NCI-H69 (cell line): ENCODE measurements at places on chromosomes 16 and 17.
A peak's percentile ranks its signal among the peaks of the same experiment; 100 is the strongest.

DNA sequence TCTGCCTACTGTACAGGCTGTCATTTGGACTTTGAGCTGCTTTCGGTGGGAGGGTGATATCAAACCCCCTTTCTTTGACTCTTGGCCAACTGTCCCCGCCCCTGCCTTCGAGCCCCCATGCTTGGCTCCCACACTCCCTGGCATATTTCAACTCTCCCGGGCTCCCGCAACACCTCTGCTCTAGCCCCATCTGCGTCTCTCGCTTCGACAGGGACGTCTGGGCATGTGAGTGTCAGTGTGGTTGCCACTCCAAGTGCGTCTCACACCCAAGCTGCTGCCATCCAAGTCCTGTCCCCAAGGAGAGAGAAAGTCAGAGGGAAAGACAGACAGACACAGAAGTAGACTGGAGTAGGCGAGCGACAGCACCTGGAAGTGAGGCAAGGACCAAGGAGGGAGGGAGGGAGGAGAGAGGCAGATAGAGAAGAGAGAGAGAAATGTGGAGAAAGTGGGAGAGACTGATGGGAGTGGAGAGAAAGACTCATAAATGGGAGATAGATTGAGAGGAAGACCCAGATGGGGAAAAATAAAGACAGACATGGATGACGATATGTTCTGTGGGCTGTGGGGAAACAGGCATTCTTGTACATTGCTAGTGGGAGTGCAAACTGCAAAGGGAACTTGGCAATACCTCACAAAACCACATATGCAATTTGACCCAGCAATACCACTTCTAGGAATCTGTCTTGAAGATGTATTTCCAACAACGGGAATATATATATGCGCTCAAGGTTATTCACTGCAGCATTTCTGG is 11.8 kb downstream of the STARD3 start:
- DNase-seq = no peak

GRCh38 chr16:29645694-29646187 is 17.3 kb upstream of the SPN start:
- peak; percentile 14 for DNase-seq

DNA sequence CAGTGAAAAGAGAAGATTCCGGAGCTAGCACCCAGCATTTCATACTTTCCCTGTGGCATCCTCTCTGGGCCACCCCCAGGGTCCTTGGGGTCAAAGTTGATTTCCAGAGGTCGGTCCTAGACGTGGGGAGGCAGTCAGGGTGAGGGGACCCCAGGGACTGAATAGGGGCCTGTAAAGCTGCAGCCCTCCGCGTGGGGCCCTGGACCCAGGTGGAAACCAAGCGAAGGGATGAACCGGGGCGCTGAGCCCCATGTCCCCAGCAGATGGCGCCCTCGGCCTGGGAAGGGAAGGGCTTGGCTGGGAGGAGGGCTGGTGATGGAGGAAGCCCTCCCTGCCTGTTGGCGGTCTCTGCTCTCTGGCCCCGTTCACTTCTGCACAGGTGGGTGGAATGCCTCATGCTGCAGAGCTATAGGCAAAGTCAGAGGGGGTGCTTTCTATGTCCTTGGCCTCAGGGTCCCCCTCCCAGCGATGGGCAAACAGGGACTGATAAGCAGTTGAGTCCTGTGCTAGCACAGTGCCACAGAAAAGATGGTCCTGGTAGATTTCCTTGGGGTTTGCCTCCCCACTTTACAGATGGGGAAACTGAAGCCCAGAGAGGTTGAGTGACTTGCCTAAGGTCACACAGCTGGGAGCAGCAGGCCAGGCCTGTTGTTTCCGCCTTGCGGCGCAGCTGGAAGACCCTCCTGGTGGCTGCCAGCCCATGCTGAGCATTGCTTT is 163.4 kb upstream of the CIBAR2 start:
- DNase-seq = peak; percentile 74

DNA sequence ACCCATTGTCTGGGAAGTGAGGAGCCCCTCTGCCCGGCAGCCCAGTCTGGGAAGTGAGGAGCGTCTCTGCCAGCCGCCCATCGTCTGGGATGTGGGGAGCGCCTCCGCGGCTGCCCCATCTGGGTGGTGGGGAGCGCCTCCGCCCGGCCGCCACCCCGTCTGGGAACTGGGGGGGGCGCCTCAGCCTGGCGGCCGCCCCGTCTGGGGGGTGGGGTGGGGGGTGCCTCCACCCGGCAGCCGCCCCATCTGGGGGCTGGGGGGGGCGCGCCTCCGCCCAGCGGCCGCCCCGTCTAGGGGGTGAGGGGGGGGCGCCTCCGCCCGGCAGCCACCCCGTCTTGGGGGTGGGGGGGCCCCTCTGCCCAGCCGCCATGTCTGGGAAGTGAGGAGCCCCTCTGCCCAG is 78.4 kb downstream of the RPGRIP1L start:
- DNase-seq = no peak

GRCh38 chr17:81667754-81668153 is 1.2 kb downstream of the CCDC137 start:
- no peak for DNase-seq

DNA sequence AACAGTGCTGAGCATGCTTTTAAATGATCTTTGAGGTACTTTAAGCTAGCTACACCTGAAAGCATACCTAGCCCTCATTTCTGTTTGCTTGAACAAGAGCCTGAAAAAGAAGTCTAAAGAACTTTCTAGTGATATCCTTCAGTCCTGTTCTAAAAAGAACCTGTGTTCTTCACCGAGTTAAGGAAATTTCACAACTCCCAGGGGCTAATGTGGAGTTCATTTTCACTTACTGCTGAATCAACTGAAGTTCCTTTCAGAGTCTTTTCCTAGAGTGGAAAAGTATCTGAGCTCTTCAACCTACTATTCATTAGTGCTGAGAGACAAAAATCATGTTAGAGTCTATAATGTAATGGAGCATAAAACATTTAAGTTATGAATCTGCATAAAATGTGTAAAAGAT is 66.9 kb downstream of the CHD9 start:
- DNase-seq = no peak

DNA sequence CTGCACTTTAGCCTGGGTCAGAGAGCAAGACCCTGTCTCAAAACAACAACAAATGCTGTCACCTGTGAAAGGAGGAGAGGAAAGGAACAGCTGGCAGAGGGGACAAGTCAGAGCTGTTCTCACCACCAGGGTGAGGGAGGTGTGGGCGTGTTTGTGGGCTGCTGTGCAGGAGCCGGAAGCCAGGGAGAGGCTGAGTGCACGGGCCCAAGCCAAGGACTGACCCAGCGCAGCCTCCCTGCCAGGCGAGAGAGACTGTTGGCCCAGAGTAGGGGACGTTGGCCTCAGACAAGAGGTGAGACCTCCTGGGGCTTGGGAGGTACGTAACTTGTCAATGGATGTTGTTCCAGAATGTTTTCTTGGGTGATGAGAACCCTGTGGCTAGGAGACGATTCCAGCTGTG is 10.7 kb downstream of the SPNS2 start:
- no peak for DNase-seq

- no peak for DNase-seq
Observed at GRCh38 chr16:86062271-86062965, 163.5 kb downstream of the IRF8 start.

DNA sequence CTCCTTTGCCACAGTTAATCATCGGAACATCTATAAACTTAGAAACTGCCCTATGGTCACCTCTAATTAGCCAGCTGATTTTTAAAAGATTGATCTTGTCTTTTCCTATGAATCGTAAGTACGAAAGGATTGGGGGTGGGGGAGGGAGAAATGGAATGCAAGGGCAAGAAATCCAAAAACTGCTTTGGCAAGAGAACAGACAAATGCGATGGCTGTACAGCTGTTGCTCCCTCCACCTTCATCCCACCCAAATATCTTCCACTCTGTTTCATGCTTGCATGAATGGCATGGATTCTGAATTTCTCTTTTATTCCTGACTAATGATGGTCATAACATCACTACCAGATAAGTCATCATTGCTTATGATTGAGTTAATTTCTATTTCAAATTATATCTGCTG is 165.7 kb downstream of the STX8 start:
- DNase-seq = no peak

- DNase-seq = no peak
Observed at GRCh38 chr16:57260294-57260929, 15.4 kb downstream of the ARL2BP start.

- no peak for DNase-seq
Observed at GRCh38 chr16:9518051-9518450, 426.6 kb downstream of the HAPSTR1 start.

- DNase-seq = no peak
Observed at GRCh38 chr16:9976601-9977000, 205.6 kb downstream of the GRIN2A start.

- DNase-seq = no peak
Observed at GRCh38 chr17:2267354-2267753, 36.2 kb downstream of the SMG6 start.

DNA sequence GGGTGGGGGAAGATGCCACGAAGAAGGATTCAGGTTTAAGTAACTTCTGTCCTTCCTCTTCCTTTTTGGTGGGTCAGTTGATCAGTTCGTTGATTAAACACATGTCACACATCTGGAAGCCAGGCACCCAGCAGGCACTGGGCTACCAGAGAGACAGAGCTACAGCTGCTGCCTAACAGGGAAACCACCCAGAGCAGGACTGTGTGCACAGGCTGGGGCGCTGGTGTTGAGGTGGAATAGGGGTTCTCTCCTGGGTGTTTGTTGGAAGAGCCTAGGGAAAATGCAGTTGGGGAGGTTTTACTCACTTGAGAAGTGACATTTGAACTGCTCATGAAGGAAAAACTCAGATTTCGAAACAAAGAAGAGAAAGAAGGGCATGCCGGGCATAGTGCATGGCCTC is 152.4 kb downstream of the IRX5 start:
- DNase-seq = no peak

GRCh38 chr16:81026429-81026828 is 9.2 kb upstream of the ATMIN start:
- DNase-seq = no peak

- DNase-seq = no peak
Observed at GRCh38 chr16:11547118-11547916, 39.4 kb downstream of the LITAF start.

- DNase-seq = no peak
Observed at GRCh38 chr17:50792132-50792531, 24.8 kb upstream of the ANKRD40CL start.

GRCh38 chr16:53912155-53912554 is 208.2 kb downstream of the FTO start:
- DNase-seq = no peak

DNA sequence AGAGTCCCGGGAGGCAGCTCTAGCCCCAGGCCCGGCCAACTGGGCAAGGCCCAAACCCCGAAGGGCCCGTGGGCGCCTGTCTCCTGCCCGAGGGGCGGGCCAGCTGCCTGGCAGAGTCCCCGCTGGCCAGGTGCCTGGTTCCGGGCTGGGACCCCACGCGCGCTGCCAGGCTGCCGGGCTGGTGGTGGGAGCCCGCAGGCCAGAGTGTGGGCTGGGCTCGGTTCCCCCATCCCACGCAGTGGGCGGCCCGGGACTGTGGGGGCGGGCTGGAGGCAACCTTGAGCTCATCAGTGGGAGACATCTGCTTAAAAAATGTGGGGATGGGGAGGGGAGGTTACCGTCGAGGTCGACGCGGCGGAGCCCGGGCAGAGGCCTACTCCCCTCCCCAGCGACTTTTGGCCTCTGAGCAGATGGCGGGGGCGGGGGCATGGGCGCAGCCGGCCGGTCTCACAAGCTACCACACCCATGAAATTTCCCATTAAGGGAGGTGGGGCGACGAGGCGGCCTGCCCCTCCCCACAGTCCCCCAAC is 176.4 kb upstream of the GSE1 start:
- peak; percentile 93 for DNase-seq

GRCh38 chr17:56908001-56908542 is 5.8 kb downstream of the TRIM25 start:
- DNase-seq = no peak

DNA sequence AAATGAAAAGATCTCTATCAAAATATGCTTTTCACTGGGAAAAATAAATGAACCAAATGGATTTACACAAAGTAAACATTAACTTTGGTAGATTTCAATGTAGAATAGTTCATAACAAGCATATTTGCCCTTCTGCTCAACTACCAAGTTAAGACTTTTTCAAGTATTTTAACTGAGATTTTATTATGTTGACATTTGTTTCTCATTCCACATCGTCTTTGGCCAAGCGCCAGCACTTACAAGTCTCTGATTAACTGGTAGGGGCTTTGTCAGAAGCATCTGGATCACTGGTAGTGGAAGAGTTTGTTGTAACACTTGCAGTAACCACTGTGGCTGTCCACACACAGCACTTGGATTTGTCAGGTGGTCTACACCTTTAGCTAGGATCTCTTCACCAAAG is 22.9 kb downstream of the SLFN12L start:
- DNase-seq = peak; percentile 5

GRCh38 chr17:27306276-27306835 is 12.4 kb downstream of the WSB1 start:
- DNase-seq = no peak

DNA sequence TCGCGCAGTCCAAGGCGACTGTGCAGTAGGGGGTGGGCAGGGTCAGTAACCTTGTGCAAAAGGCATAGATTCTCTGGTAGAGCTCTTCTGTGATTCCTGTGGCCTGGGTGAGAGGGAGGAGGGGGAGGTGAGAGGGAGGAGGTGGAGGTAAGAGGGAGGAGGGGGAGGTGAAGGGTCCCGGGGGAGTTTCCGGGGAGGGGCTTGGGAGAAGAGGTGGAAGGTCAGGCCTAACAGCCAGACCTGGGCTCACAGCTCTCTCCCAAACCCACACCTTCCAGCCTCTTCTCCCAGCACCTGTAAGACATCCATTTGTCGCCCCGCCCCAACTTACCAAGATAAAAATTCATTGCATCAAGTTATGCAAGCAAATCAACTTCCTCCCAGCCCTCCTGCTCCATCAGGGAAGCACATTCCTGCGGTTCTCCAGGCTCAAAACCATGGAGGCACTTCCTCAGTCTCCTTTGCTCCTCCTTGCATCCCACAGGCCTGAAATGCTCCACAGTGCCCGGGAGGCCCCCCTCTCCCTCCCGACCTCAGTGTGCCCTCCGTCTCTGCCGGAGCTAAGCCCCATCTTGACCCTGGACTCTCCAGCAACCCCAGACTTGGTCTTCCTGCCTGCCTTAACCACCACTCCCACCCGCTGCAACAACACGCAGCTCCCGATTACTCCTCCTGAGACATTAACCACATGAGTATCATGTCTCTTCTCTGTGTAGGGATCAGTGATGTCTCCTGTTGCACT is 30.5 kb downstream of the PIK3R6 start:
- no peak for DNase-seq

DNA sequence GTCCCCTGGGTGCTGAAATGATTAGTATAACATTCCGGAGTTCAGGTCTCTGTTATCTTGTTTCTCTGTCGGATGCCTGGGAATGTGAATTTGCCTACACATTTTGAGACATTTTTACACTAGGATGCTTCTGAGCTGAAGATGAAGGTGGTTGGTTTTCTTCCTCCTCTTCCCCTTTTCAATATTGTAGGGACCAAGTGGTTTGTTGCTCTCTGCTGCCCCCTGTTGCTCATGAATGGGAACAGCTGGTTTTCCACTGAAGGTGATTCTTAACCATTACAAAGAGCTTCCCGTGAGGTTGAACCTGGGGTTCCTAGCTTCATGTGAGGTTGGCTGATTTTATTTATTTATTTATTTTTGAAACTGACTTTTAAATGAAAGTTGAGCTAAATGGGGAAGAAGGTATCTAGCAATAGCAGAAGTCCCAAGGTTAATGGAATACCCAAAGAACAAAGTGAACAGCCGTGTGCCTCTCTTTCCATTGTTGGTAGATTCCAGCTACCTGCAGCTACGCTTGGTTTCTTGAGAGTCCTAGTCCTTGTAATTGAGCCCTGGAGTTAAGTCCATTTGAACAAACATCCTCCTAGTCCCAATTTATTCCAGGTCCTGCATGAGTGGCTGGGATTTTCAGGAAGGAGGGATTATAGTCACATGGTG is 983.9 kb upstream of the EEF2KMT start:
- DNase-seq = peak; percentile 20

- DNase-seq = no peak
Observed at GRCh38 chr17:4504188-4504587, 5.5 kb downstream of the SPNS2 start.

GRCh38 chr16:58970775-58971174 is 236.7 kb upstream of the GOT2 start:
- DNase-seq = no peak
